Activated CD4-positive, alpha-beta T cell treated with anti-CD3 and anti-CD28 coated beads for 1 hour (primary cell): ENCODE measurements at places on chromosomes 13 and 19.

GRCh38 chr13:46926916-46927590, 30.2 kb upstream of the HTR2A start:
- DNase-seq: no peak

DNA sequence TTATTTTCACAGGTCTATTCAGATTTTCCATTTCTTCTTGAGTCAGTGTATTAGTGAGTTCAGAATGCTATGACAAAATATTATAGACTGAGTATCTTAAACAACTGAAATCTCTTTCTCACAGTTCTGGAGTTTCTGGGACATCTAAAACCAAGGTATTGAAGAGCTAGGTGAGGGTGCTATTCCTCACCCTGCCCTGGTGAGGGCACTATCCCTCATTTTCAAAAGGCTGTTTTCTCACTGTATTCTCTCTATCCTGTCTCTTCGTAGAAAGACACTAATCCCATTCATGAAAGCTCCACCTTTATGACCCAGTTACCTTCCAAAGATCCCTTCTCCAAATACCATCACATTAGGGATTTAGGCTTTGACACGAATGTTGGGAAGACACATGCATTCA, 1617.1 kb downstream of the PCDH9 start:
- DNase-seq: no peak

GRCh38 chr13:73850104-73850873, 283.9 kb downstream of the KLF12 start:
- DNase-seq: no peak

- no peak for DNase-seq
Observed at GRCh38 chr13:76971215-76971614, 20.7 kb upstream of the CLN5 start.

DNA sequence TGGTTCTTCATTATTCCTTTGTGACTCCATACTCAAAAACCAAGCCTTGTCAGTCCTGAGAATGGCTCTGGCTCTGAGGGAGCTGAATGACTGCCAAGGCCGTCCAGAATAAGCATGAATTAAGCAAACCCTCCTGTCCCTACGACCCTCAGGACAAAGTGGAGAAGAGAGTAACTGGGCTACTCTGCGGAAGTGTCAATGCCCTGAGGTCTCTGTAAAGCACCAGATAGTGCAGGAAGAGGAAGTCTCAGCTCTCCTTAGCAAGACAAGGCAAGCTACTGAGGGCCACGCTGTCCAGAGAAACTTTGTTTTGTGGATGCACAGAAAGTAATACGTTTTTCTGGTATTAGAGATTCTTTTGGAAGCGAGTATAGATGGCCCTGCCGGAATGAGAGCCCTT, 94.1 kb downstream of the RNASEH2B start:
- DNase-seq: no peak

DNA sequence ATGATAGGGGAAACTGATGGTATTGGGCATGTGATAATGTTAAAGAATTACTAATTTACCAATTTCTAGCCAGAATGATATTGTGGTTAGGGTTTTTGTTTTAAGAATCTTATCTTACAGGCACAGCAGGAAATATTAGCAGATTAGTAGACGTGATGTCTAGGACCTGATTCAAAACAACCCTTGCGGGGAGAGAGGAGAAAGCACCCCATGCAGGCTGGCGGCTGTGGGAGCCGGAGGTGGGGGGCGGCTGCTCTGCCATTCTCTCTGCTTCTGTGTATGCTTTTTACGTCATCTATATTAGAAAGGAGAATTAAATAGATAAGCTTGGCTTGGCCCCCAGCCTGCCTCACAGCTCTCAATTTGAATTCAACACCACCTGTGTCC, 41.5 kb downstream of the MLLT1 start:
- DNase-seq: no peak

GRCh38 chr13:33318037-33318436, 32.5 kb upstream of the STARD13 start:
- DNase-seq: no peak
